Adrenal gland (tissue), 19 donors: ENCODE measurements at places on chromosomes 6 and 20. TPM values are rescaled to one million over a fixed set of nuclear protein-coding genes. Genes with fewer than 3 reads are reported as not detected.
A peak's percentile ranks its signal among the peaks of the same experiment; 100 is the strongest.

DNA sequence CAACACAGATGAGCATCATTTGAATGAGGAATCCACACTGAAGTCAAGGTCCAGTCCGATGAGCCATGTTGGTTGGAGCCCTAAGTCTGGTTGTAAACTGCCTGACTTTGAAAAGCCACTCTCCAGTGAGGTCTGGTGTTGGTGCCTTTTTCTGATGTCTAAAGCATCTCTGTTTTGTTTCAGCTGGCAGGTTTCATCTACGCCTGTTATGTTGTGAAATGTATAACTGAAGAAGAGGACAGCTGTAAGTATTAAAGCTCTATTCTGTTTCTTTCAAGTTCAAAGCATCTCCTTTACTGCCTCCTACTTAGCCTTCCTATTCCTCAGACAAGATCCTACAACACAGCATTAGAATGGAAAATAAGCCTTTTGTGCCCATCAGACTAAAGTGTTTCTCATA is 171.1 kb upstream of the RNF217 start:
- H3K4me1 ChIP-seq, result no peaks in the 10 kb centered on the region
- no peak overlapping the region for H3K4me3 ChIP-seq
- no peaks in the 10 kb centered on the region for H3K36me3 ChIP-seq
- no peak for DNase-seq

PACRG gene
- 1.9 TPM for total RNA-seq

GRCh38 chr6:11625302-11625701 is 87.8 kb downstream of the TMEM170B start:
- no peak overlapping the region for H3K27ac ChIP-seq
- H3K27me3 ChIP-seq, result peaks cover 3% of the 10 kb centered on the region
- no peak for DNase-seq
- no peaks in the 10 kb centered on the region for H3K4me1 ChIP-seq

SOX18 gene
- 3.0 TPM for total RNA-seq

DNA sequence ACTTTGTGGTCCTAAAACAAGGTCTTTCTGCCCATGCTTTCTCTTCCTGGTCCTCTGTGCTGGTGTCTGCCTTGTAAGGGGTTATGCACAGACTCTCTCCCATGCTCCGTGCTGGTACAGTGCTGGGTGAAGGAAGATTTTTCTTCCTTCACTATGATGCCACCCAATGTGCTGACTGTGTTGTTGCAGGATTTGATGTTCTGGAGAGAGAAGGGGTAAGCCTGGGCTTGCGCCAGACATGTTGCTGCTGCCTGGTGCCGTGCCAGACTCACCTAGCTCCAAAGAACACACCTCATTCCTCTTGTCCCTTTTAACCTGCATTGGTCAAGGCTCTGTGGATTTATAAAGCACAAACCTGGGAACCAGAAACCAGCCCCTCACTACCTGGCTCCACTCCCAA is 28.4 kb upstream of the ARMH2 start:
- no peak for DNase-seq
- no peak overlapping the region for H3K27ac ChIP-seq
- H3K36me3 ChIP-seq, result no peaks in the 10 kb centered on the region
- H3K27me3 ChIP-seq, result no peaks in the 10 kb centered on the region
- H3K4me1 ChIP-seq, result no peaks in the 10 kb centered on the region
- H3K4me3 ChIP-seq, result no peak overlapping the region

DNA sequence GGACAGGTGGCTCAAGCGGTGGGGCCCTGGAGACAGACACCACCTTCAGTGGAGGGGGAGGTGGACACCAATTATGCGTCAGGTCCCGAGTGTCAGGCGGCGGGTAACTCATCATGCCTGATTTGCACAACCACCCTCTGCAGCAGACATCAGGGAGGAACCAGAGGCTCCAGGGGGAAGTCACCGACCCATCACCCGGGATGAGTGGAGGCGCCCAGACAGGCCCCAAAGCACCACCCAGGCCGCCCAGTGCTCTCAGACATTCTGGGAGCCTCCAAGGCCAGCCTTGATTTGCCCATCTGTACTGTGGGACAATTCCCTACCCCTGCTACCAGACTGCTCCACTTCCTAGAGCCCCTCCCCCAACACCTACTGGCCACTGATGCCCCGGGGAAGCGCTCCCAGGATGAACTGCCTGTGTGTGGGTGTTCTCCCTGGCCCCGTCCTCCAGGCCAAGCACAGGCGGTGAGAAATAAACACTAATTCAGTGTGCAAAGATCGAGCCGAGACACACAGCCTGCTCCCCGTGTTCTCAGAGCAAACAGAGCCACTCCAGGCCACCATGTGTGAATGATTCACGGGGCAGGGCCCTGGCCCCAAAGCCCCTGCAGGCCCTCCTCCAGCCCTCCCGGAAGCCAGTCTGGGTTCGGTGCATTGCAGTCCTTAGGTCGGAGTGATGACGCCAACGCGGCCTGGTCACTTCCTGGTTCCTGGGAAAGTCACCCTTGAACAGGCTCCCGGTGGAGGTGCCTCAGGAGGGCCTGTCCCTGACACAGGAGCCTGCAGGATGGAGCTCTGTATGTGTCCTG is 107.2 kb downstream of the ASXL1 start:
- no peak overlapping the region for H3K4me3 ChIP-seq
- DNase-seq, result peak; percentile 80
- peaks cover 20% of the 10 kb centered on the region for H3K4me1 ChIP-seq

ULBP3 gene
- total RNA-seq, result 15.6 TPM

- no peak for DNase-seq
- H3K36me3 ChIP-seq, result no peaks in the 10 kb centered on the region
- H3K4me1 ChIP-seq, result peaks cover 10% of the 10 kb centered on the region
- H3K27ac ChIP-seq, result peak overlapping the region; percentile 75
- no peaks in the 10 kb centered on the region for H3K27me3 ChIP-seq
Measured at GRCh38 chr6:134374491-134375219, 56.7 kb upstream of the SGK1 start.

- no peaks in the 10 kb centered on the region for H3K36me3 ChIP-seq
- H3K27me3 ChIP-seq, result no peaks in the 10 kb centered on the region
- DNase-seq, result no peak
- no peak overlapping the region for H3K4me3 ChIP-seq
- H3K27ac ChIP-seq, result no peak overlapping the region
Measured at GRCh38 chr20:58640446-58640845, 10.6 kb upstream of the STX16 start.

TSPYL4 gene
- 33.2 TPM for total RNA-seq

PLG gene
- total RNA-seq, result 0.83 TPM

DNA sequence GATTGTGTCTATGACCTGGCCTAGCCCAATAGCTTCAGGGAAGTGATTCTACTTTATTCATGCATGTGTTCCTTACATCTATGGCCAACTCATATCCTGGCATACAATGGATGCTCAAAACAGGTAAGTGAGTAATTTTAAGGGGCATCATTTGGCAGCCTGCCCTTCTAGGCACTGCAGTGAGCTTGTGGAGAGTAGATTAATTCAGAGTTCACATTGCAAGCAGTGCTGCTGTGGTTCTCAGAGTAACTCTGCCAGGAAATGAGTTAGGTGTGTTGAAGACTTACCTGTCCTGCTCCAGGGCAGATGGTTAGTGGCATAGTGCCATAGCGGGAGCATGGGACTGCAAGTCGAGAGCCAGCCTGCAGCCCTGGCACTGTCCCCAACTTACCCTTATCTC is 158.0 kb downstream of the SCP2D1 start:
- no peaks in the 10 kb centered on the region for H3K36me3 ChIP-seq
- H3K4me1 ChIP-seq, result peaks cover 9% of the 10 kb centered on the region
- DNase-seq, result no peak
- H3K4me3 ChIP-seq, result no peak overlapping the region

DNA sequence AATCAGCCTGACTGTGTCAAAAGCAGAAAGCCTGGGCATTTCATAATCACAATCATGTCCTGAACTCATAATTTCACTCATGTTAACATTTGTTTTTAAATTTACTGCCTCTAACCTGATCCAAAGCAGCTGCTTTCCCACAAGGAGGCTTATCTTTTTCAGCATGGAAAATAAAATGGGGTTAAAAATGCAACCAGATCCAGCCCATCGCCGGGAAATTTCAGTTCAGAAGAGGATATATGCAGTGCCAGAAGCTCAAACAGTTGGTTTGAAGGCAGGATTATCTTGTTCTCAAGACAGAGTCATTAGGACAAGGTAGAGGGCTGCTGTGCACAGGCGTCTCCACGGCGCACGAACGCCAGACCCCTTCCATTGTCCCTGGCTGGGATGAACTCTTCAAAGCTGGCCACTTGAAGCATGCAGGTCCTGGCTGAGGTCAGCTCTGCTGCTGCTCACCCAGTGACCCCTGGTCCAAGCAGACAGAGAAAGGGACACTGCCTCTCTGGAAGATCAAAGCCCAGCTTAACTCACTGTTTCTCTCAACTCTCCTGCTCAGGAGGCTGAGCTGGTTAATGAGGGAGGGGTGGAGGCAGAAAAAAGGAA is 191.1 kb upstream of the HEY2 start:
- DNase-seq, result no peak
- no peak overlapping the region for H3K4me3 ChIP-seq
- no peaks in the 10 kb centered on the region for H3K36me3 ChIP-seq
- no peaks in the 10 kb centered on the region for H3K27me3 ChIP-seq
- no peak overlapping the region for H3K27ac ChIP-seq

DNA sequence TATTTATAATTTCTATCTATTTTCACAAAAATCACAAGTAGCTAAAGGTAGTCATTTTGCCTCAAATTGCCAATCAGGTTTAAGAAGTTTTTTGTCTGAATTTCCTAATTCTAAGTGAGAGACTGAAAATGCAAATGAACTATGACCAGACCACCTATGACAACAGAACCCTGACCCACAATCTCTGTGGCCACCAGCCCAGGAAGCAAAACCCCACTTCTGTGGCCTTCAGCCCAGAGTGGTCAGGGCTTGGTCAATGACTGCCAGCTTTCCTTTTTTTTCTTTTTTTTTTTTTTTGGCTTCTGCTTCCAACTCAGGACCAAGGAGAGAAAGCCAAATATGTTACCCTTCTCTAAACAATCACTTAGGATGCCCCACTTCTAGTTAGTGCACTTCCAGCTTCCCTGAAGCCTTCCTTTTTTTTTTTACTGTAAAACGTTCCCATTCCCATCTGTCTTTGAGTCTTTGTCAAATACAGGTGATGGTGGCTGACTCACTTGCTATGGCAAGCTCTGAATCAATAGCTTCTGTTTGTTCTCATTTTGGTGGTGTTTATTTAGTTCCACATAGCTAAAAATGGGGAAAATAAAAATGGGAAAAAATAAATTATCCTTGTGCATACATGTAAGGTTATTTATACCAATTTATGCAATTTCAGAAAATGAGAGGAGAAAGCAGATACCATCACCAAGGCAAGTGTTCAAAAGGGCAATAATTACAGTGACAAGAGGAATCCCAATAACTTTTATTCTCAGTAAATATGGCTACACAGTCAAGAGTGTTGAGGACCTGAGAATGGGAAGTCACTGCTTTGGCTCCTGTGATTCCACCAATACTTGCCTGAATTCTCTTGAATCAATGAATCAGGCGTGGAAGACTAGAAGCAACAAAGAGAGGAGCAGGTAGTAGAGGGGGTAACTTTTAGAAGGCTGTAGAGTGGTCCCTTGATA is 170.3 kb upstream of the PDE7B start:
- H3K36me3 ChIP-seq, result no peaks in the 10 kb centered on the region
- DNase-seq, result no peak
- H3K27me3 ChIP-seq, result no peaks in the 10 kb centered on the region
- H3K4me3 ChIP-seq, result no peak overlapping the region
- H3K4me1 ChIP-seq, result no peaks in the 10 kb centered on the region

MATN4 gene
- 0.15 TPM for total RNA-seq

CHRNA4 gene
- not detected for total RNA-seq

GRCh38 chr20:58721951-58722778 is 29.6 kb downstream of the NPEPL1 start:
- peak; percentile 29 for DNase-seq
- H3K4me3 ChIP-seq, result no peak overlapping the region
- H3K27ac ChIP-seq, result no peak overlapping the region
- H3K4me1 ChIP-seq, result no peaks in the 10 kb centered on the region
- H3K27me3 ChIP-seq, result no peaks in the 10 kb centered on the region

DNA sequence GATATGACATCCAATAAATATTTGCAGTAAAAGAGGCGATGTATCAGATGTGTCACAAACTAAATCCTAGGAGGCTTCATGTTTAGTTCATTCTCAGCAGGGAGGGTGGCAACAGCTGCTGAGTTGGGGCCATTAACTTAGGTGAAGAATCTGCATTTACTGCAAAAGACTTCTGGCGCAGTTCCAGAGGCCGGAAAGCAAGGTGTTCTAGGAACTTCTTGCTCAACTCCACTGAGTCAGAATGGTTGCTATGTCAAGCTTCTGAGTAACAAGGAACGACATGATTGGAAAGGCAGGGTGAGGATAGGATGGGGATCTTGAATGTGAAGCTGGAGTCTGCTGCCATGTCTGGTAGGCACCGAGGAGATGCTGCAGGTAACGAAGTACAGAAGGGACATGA is 11.7 kb downstream of the ADNP start:
- H3K27ac ChIP-seq, result no peak overlapping the region
- H3K4me1 ChIP-seq, result peaks cover 93% of the 10 kb centered on the region
- DNase-seq, result peak; percentile 36
- H3K4me3 ChIP-seq, result no peak overlapping the region

ABHD16B gene
- not detected for total RNA-seq

DNA sequence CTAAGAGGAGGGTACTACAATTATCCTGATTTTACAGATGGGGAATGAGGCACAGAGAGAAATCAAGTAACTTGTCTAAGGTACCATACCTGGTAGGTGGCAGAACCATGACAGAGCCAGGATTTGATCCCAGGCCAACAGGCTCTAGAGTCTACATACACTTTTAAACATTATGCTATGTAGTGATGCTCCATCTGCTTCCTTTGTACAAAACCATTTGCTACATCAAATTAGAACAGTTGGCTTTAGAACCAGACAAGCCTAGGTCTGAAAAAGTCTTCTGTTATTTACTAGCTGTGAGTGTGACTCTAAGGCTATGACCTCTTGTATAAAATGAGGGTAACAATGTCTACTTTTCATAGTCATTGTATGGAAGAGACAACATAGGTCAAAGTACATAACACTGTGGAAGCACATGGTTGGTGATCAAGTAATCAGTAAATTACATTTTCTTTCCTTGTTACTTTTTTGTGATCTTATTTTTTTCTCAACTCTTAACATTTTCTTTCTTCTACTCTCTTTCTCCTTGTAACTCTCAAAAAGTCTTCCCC is 122.1 kb downstream of the PDSS2 start:
- no peaks in the 10 kb centered on the region for H3K27me3 ChIP-seq
- H3K4me3 ChIP-seq, result no peak overlapping the region
- no peaks in the 10 kb centered on the region for H3K36me3 ChIP-seq
- no peak for DNase-seq
- no peaks in the 10 kb centered on the region for H3K4me1 ChIP-seq
- no peak overlapping the region for H3K27ac ChIP-seq

DNA sequence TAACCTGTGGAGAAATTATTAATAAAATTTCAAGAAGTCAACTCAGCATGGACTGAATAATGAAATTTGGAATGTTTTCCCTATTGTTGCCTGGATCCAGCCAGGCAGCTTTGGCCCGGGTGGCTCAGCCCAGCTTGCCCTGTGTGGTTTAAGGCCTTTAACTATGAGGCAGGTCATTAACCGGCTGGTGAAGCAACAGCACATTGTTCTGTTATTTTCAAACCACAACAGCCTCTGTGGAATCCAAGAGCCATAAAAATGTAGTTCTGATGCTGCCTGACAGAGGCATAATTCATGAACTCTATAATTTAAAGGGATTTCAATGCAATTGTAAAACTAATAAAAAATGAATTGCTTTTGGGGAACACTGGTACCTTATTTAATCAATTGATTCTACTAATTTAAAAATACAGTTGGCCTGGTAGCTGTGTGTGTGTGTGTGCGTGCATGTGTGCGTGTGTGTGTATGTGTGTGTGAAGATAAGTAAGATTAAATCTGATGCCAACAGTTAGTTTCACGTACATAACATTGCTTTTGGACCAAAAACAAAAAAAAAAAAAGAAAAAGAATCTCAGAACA is 117.7 kb downstream of the RPS12 start:
- H3K4me1 ChIP-seq, result no peaks in the 10 kb centered on the region
- no peak overlapping the region for H3K4me3 ChIP-seq
- no peak overlapping the region for H3K27ac ChIP-seq
